Prostate gland (tissue), 2 donors: ENCODE measurements at places on chromosomes 16 and 17. TPM values are rescaled to one million over a fixed set of nuclear protein-coding genes. Genes with fewer than 3 reads are reported as not detected.

Gene KRT28
- total RNA-seq: not detected

- no peak for DNase-seq
Observed at GRCh38 chr16:55871411-55872038, 3.6 kb downstream of the CES5A start.

- DNase-seq: no peak
Observed at GRCh38 chr17:33142705-33143299, 150.3 kb downstream of the ASIC2 start.

DNA sequence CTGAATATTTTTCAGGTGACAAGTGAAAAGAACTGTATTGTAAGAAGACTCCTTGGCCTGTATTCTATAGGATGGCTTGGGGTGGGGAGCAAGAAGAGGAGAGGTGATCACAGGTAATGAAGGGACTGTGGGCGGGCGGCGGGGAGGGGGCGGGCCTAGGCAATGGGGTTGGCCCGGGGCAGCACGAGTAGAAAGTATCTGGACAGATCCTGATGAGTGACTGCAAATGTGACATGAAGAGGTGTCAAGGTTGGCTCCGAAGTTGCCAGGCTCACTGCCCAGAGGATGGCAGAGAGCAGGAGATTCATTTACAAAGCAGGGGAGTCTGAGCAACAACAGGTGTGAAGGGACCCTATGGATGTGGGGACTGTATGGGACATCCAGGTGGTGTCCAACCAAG lies 10.8 kb upstream of the G6PC1 start:
- no peak for DNase-seq

Gene PARN
- total RNA-seq: 51.2 TPM
